ENCODE measurements at places on chromosomes 11 and 22.

- DNase-seq, result peak; percentile 78
These were observed 3.3 kb downstream of the A4GALT start for GRCh38 chr22:42717197-42717928.

DNA sequence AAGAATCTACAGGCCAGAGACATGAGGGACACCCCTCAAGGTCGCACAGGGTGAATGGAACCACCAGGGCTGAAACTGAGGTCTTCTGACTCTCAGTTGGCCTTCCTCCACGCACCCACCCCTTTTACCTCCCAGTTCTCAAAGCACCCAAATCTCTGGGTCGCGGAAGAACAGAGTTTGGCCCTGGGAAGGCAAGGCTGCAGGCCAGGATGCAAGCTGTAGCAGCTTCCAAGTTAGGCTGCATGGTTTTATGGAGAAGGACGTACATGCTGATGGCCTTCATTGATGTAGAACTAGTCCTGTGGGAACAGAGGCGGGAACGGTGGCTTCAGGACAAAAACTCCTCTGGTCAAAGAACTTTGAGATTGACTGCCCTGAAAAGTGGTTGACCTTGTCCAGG is 143.5 kb upstream of the B3GAT1 start:
- no peak for DNase-seq

DNA sequence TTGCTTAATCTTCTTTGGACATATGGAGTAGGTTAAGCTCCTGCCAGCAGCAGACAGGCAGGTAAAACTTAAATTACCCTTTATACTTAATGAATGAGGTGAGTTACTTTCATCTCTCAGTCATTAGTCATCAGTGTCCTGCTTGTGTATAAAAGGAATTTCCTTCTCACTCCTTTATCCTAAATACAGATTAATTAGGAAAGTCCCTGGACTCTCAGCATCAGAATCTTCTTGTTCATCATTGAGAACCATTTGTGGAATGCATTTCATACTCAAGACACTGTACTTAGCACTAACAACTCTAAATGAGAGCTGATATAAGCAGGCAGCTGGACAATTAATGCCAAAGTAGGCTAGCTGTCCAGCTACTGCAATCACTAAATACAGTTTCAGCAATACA is 630.4 kb downstream of the METTL15 start:
- DNase-seq, result peak; percentile 46

DNA sequence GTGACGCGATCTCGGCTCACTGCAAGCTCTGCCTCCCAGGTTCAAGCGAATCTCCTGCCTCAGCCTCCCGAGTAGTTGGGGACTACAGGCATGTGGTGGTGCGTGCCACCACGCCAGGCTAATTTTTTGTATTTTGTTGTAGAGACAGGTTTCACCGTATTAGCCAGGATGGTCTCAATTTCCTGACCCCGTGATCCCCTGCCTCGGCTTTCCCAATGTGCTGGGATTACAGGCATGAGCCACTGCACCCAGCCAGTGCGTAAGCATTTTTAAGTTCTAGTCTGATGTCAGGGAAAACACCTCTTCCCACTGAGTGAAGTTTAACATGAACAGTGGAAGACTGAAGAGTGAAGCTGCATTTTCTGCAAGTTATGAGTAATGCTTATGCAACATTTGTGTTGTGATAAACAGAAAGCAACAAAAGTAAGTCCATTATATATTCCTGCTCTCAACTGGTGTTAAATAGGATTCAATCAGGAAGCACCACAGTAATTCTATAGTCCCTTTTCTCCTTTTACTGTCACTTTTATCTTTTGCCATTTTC is 1219.8 kb upstream of the RAG2 start:
- no peak for DNase-seq

DNA sequence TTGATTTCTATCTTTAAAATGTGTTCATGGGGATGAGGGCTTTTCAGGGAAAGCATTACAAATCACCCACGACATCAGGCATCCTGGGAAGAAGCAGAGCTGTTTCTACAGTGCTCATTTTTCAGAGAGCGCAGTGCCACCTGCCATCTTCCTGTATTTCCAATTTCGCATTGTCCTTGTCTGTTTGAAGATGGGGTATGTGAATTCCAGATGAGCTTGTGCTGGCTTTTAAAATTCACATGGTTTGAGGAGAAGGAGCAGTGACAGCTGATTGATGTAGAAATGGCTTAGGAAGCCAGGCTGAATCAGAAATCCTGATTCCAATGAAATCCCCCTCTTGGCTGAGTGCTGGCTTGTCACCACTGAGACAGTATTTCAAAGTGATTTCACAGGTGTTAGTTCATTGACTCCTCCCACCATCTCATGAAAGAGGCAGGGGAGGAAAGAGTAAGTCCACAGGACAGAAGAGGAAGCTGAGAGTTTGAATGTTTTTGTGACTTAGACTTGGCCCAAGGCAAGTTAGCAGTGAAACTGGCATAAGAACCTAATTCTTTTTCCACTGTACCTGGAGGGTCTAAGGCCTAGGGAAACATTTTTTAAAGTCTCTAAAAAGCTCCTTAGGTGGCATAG is 344.6 kb upstream of the C11orf87 start:
- DNase-seq, result peak; percentile 14

DNA sequence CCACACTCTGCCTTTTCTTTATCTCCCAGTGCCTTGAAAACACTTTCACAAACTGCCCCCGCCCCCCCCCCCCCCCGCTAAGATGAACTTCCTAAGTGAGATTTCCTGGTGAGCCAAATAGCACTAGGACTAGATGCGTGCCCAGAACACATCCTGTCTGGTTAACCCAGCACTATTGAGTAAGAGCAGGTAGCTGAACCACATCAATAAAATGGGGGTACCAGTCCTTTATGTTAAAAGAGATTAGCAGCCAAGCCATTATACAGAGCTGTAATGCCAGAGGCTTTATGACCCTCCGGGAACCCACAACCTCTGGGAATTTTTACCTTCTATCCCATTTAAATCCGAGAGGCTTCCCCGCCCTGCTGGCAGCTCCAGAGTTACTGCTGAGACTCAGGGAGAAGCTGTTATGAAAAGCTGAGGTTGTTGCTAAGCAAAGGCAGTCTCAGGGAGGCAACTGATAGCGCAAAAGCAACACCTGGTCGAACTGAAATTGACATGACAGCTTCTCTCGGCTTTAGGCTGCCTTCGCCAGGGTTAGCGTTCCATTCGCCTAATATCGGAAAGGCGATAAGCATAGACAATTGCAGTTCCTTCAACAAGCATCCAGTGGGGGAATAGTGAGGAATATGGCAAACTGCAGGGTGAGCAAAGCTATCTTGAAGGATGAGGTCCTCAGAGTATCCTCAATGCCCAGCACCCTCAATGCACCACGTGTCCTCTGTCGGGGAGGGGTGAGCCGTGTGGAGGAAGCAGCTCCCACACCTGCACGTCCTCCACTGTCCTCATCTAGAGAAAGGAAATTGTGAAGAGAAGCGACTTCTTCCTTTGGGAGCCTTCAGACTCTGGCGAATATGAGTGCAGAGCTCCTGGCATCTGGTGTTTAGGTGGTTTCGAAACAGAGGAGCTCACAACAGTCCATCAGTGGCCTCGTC is 977.0 kb downstream of the NTM start:
- DNase-seq, result no peak

DNA sequence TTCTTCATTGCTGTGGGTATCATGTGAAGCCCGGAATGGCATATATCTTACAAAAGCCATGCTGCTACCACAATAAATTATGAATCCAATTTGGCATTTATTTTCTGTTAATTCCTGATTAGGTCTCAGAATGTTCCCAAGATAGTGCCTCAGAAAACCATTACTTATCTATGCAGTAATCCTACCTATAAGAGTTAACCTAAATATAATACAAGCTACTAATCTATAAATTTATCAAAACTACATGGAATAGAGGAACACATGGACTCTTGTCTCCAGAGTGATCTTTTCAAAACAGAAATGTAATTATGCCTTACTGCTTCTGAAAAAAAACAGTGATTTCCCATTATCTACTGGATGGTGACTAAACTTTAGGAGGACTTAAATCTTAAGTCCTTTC is 687.8 kb upstream of the ANO5 start:
- no peak for DNase-seq

DNA sequence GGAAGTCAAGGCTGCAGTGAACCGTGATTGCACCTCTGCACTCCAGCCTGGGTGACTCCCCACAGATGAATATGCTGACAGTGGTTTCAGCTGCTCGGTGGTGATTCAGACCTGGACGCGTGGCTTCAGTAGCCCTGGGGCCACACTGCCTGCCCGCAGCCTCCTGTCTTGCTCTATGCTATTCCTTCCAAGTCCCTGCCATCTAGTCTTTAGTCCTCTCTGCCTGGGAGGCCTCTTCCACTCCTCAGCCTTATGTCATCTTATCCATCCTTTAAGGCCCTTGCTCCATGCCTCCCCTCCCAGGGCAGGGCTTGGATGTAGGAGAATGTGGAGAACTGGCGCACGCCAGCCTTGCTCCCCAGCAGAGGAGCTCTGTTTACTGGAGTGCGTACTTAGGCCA is 23.0 kb downstream of the YDJC start:
- DNase-seq, result no peak

DNA sequence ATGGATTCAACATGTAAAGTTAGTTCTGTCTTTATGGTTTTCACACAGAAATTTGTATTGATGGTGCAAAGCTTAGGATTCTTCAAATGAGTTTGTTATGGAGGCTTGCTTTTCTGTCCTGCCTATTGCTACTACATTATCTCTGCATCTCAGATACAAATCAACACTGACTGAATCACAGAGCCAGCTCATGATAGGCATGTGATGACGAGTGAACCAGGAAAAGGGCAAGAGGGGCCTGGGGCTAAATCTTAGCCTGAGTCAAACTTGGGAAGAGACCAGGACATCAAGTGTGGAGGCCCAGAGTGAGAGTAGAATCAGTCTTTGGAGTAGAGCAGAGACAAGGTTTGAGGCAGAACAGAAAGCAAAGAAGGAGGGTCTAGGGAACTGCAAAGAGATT is 107.1 kb upstream of the CD44 start:
- no peak for DNase-seq

DNA sequence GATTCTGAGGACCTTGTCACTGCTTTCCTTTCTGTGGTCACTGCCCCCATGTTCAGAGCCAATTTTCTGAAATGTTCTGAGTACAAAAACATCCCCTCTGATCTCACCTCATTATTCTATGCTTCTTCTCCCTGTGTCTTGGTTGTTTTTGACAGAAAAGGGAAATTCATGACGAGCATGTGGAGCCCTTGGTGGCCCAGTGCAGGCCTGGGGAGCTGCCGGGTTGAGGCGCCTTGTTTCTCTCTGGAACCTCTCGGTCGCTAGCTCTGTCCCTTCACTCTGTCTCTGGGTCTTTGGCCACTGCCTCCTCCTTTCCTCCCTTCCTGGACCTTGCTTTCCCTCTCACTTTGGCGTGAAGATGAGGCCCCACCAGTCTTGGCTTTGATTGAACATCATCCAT is 63.0 kb upstream of the THY1 start:
- DNase-seq, result no peak

DNA sequence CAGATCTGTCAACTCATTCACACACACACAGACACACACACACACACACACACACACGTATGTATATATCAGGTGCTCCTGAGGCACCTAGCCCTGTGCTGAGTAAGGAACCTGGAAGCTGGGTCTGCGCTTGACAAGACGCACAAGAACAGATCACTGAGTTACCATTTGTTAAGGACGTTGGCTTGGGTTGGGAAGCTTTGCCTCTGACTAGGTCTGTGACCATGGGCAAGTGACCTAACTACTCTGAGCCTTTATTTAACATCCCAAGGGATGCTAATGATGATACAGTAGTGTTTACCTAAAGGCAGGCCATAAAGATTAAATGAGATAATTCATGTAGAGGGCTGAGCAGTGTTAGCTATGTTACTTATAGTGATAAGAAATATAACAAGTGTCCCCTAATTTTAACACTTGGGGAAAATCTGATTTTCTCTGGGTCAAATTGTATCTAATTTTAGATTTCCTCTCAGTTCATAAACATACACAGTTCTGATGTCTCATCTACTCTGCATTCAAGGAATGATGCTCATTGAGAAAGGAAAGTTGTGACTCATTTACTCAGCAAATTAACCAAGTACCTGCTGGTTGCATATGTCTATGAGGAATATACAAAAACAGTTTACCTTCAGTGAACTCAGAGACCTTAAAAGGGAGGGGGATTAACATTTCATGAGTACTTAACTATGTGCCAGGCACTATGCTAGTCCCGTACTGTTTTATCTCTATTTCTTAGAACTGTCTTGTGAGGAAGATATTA is 13.6 kb downstream of the RNF185 start:
- peak; percentile 37 for DNase-seq

DNA sequence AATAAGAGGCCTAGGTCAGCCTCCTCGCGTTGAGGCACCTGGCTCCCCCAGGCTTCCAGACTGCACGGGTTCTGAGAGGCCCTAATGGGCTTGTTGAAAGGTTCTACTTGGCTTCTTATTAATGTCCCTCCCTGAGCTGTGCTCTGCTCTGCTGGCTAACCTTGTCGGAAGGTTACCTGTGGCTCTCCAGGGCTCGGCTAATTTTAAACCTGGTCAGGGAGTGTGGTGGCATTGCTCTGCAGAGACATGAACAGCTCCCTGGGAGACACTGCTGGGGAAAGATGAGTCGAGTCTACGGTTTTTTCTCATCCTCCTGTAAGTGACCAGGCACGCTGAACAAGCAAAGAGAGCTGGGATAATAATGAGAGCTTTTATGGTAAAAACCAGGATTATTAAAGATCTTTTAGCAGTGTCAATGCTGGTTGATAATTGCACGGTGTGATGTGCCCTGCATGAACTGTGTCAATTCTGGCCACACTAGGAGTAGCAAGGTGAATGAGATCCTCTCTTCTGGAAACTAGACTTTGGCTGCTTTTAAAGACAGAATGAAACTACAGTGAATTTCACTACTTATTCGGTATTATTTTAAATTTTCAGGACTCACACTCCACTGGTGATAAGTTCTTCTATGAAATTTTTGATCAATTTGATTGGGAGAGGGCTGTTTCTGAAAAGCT is 70.7 kb downstream of the TEAD1 start:
- peak; percentile 76 for DNase-seq

DNA sequence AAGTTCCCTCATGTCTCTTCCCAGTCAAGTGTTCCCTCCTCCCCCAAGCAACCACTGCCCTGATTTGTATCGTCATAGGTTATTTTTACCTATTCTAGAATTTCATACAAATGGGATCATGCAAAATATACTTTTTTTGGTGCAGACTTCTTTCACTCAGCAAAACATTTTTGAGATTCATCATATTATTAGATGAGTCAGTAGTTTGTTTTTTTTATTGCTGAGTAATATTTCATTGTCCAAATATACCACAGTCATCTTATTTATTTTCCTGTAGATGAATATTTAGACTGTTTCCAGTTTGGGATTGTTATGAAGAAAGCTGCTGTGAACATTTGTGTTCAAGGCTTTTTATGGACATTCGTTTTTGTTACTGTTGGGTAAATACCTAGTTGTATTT is 126.2 kb upstream of the SEZ6L start:
- no peak for DNase-seq

DNA sequence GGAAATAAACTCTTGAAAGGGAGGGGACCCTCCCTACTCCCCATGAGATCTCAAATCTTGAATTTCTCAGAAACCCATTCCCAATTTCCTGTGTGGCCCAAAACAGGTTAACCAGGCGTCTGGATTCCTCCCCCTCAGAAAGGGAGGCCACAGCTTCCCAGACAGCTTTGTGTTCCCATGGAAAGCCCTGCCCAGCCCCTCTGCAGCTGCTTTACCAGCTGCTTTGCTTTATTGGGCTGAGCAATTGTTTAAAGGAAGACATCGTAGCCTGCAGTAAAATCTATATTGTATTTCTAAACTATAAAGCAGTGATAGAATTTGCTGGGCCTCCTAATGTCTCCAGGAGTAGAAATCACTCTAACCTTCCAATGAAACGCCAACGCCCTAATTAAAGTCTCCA is 97.4 kb downstream of the CHST1 start:
- DNase-seq, result no peak

- no peak for DNase-seq
These were observed 9.4 kb downstream of the EHD1 start for GRCh38 chr11:64868904-64869570.
